ENCODE measurements at places on chromosomes 7 and 10.

DNA sequence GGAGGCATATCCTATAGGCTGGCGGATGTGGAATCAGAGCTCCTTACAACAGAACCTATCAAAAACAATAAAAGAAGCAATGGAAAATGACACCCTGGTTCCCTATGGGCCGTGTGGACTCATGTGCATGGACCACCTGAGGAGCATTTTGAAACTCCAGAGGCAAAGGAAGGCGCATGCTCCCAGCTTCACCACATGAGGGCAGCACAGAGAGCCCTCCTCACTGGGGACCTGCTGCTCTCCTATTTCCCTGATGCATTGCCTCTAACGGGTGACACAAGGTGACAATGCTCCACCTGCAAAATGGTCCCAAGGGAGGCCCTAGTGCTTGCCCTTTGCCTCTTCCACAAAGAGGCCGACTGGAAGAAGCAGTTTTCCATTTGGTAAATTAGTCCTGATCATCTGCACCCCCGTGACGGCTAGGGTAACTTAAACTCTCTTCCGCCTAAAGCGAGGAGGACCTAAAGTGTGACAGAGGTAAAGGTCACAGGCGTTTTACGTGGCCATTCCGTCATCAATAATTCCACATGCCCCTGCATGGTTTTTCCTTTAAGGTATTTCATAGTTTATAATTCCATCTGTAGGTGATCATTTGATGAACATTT is 67.7 kb downstream of the GPAM start:
- peak; percentile 4 for DNase-seq

GRCh38 chr10:125264757-125265578 is 104.6 kb upstream of the CTBP2 start:
- no peak for DNase-seq

- DNase-seq = no peak
Measured at GRCh38 chr10:25678666-25679065, 255.4 kb upstream of the MYO3A start.

DNA sequence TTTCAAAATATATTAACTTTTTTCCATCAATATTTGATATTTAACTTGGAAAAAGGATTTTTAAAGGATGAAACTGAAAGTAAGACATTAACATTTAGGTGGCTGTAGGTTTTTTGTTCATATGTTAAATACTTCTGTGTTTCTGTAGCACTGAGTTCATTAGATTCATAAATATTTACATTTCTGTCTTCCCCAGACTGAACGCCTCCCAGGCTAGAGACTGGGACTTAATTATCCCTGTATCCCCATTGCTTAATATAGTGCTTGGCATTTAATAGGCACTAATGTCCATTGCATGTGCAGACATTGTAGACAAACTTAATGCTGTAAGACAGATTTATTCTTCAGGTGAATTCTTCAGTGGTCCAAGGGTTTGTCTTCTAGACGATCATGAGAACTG is 7.4 kb downstream of the PTPN12 start:
- no peak for DNase-seq

GRCh38 chr7:128404143-128404681 is 5.6 kb downstream of the IMPDH1 start:
- DNase-seq = no peak

DNA sequence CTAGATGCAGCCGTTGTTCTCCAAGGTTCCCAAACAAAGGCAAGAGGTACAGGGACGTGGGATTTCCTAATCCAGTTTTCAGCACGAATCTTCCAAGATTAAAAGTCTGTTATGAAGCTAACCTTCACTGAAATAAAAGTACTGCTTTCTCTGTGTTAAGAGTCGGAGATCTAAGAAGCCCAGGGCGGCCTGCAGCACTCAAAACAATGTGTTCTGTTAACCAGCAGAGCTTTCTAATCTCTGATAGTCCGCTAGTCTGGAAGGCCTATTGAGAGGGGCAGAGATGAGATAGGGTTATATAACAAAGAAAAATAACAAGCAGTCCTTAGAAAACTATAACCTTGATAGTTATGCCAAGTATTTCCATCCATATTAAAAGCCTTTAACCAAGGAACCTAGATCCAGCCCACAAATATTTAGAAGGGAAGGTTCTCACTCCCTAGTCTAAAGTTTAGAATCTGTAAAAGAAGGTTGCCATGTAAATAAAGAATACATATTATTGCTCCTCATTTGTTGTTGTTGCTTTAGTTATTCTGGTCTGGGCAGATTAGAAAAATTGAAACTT is 106.3 kb upstream of the SVIL start:
- DNase-seq = no peak

DNA sequence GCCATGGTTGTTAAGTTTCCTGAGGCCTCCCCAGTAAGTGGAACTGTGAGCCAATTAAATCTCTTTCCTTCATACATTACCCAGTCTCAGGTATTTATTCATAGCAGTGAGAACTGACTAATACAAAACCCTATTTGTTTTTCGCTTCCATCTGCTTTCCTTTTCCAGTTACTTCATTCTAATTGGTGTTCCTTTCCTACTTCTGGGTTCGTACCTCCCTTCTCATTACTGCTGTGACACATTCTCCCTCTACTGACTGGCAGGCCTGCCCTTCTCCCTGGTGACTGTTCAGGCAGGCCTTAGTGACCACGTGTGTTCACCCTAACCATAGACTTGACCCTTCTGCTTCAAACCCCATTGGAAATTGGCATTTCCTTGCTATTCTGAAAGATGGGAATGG is 37.7 kb downstream of the MTURN start:
- no peak for DNase-seq

- no peak for DNase-seq
Measured at GRCh38 chr7:107482571-107482970, 12.7 kb downstream of the GPR22 start.

DNA sequence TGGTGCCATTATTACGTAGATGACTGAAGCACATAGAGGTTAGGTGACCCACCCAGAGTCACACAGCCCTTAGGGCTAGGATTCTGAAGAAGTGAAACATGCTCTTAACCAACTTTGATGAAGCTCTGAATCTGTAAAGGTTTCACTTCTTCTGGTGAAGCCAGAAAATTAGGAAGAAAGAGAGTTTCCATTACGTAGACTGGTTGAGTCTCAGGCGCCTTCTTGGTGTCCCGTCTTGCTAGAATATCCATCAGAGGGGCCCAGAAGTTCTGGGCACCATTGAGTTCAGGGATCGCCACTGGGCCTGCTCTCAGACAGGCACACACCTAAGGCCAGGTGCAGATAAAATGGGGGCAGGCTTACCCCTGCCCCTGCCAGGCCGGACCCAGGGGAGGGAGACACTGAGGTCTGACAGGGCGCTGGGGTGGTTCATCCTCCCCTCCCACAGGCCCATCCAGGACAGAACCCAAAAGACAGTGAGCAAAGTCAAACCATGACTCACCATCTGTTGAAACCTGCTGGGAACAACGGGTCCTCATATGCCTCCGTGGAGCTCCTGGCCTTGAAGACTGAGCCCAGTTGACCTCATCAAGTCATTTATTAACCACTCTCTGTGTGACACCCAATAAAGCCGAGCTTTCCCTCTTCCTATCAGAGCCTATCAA is 33.2 kb downstream of the DRGX start:
- DNase-seq = no peak

DNA sequence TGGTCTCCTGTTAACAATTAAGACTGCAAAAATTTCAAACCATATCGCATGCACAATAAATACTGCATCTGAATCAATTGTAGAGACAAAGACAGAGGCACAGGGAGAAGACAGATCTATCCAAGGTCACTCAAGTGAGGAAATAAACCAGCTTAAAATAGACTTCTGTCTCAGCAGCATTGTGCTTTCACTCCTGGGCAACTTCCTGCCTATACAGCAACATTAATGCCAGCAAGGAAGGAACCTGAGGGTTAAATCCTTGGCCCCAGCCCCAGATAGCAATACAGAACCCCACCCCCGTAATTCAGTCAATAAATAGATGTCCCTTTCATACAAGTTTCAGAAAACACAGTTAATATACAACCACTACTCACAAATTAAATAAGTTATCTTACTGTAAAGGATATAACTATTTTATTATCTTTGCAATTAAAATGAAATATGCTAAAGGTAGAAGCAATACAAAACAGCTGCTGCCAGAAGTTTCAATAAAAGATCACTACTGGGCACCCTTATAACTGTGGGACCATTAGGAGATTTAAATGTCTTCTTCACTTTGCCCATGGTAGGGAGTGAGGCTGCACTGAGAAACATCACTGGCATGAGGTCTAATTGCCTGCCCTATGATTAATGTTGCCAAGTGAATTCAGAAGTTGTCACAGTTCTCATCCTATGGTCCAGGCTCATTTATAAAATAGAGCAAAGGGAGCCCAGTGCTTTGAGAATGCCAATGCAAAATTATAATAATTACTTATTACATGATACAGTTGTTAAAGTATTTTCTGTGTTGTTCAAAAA is 49.4 kb downstream of the CAV1 start:
- no peak for DNase-seq

GRCh38 chr7:22863156-22863899 is 40.7 kb upstream of the TOMM7 start:
- DNase-seq = no peak

- no peak for DNase-seq
Measured at GRCh38 chr7:17552952-17553351, 254.5 kb downstream of the AHR start.

DNA sequence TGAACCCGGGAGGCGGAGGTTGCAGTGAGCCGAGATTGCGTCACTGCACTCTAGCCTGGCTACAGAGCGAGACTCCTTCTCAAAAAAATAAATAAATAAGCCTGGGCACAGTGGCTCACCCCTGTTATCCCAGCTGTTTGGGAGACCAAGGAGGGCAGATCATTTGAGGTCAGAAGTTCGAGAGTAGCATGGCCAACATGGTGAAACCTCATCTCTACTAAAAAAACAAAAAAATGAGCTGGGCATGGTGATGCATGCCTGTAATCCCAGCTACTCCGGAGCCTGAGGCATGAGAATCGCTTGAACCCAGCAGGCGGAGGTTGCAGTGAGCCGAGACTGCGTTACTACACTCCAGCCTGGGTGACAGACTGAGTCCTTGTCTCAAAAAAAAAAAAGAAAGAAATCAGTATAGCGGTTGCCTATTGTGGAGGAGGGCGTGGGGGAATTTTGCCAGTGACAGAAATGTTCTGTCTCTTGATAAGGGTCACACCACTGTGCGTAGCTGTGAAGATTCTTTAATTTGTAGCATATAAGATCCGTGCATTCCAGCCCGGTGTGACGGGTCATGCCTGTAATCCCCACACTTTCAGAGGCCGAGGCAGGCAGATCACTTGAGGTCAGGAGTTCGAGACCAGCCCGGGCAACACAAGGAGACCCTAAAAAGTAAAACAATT is 17.9 kb upstream of the EIF3B start:
- no peak for DNase-seq

DNA sequence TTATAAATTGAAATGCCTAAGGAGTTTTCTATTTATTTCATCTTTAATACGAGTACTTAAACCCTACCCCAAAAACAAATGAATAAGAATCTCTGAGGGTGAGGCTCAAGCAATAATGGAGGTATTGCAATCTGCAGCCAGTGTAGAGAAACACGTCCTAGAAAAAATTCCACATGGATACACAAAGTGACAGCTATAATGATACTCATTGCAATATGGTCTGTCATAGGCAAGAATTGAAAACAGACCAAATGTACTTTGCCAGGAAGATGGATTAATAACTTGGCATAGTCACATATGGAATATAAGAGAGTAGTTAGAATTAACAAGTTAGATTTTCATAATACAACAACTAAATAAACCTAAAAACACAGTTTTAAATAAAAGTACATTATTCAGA is 440.1 kb upstream of the STEAP1 start:
- no peak for DNase-seq

DNA sequence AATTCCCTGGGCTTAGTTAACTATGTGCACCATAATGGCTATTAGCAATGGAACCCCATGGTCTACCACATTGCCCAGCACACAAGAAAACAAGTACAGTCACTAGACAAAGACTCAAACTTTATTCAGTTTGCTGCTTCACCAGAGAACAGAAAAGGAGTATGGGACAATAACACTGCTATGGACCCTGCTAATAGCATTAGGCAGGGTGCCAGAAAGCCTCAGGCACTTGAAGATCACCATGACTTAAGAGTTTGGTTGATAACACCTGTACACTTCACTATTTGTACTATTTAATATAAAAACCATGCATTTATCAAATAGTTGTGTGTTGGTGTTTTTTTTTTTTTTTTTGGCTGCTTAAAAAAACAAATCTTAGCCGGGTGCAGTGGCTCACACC is 159.6 kb downstream of the KMT2E start:
- DNase-seq = no peak

GRCh38 chr10:70478191-70479164 is at the start of gene PALD1:
Gene PALD1, plus strand, starts transcription at chr10:70478767. Its CDS starts 47,185 bp downstream, at chr10:70525952.
- DNase-seq = no peak

DNA sequence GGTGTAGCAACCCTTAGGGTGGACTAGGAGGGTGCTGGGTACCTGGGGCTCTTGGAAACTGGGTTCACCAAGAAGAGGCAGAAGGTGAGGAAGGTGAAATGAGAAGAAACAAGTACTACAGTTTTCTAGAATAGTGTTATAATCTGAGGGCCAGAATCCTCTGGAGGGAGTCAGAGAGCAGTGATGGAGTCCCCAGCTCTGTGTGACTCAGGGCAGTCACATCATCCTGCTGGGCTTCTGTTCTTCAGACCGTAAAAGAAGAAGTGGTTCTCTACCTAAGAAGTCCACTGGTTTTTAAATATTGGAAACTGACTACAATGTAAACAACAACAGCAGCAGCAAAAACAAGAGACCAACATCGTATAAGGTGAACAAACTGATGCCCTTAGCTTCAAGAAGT is 197.3 kb downstream of the PRPF18 start:
- no peak for DNase-seq

GRCh38 chr10:46305079-46305818 is 18.5 kb downstream of the ANTXRL start:
- no peak for DNase-seq

DNA sequence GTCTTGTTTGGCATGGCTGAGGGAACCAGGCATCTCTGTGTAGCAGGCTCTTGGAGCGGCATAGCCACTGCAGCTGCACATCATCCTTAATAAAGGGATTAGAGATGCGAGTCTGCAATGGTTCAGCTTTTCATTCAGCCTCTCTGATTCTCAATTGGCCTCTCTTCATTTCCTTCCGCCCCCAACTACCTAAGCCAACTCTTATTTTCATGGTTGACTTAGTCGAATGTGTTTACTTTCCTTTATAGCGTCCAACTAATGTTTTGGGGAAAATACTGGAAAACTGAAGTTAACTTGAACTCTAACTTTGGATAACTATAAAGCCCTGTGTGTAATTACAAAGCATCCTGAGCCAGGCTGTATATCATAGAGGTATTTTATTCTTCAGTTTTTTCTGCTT is 202.2 kb upstream of the KIAA1217 start:
- no peak for DNase-seq

DNA sequence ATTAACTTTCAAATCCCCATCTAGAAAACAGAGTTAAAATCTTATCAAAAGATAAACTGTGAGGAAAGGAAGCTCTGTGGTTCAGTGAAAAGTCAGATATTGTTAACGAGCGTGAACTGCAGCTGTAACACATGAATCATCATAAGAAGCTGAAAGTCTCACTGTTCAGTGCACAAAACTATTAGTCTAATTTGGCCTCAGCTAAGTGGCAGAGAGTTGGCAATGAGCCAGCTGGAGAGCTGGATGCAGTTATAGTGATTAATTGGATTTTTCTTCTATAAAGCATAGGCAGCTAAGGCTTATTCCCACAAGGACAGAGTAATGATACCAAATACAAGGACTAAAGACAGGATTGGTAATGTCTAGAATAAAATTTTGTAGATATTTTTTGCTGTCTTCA is 101.1 kb upstream of the ABCB5 start:
- DNase-seq = no peak
